Vagina (tissue), 2 donors: ENCODE measurements at places on chromosomes 13 and 19. TPM values are rescaled to one million over a fixed set of nuclear protein-coding genes. Genes with fewer than 3 reads are reported as not detected.

The C19orf85 gene
- not detected for total RNA-seq

DNA sequence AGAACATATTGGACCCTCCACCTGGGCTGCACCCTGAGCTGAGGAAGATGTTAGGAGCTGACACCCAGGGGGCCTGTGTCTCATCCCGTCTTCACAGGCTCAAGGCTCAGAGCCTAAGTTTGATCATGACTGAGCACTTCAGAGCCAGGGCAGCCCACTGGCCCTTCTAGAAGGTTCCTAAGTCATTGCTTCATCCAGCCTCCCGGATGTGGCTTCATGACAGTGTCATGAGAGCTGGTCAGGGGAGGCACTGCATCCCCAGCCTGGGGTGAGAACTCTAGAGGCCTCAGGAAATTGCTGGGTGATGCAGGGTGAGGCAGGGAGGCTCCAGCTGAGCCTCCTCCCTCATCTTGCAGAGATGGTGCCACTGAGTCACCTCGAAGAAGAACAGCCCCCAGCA lies 24.9 kb upstream of the PIK3R2 start:
- DNase-seq = no peak

DNA sequence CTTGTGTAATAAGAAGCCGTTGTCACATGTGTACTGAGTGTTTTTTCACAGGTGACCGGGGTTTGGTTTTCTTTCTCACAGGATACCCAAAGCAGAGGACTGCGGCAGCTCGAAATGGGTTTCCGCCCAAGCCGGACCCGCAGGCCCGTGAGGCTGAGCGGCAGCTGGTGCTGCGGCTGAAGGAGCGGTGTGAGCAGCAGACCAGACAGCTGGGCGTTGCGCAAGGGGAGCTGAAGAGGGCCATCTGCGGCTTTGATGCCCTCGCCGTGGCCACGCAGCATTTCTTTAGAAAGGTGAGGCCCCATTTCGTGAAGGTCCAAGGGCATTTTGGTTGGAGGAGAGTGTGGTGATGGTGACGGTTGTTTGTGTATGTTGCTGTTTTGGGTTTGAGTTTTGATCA lies 236.3 kb downstream of the SLC7A1 start:
- no peak for DNase-seq

- no peak for DNase-seq
These were observed 853.3 kb downstream of the GPC5 start for GRCh38 chr13:92251671-92252210.

The NKPD1 gene
- 14.0 TPM for total RNA-seq

DNA sequence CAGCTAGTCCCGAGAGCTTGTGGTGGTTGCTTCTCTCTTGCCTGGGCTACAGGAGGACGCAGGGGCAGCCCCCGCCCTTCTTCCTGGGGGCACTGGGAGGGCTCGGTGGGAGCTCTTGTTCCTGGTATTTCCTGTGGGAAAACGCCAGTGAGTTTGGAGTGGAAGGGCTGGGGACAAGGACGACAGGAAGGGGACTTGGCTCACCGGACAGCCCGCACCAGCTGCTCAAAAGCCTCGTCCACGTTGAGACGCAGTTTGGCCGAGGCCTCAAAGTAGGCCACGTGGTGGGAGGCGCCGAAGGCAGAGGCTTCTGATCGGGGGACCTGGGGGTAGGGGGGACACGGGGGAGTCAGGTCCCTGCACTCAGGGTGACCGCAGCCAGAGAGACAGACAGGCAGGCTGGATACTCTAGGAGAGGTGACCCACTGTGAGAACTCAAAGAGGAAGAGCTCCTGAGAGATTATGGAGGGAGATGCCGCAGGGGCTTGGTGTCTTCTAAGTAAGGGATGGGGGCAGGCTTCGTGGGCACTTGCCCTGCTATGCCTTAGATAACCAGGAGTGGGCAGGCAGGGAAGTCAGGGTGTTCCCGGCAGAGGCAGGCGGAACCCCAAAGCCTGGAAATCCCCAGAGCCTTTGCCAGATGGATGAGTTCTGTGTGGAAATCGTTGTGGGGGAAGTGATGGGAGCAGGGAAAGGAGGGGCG lies 4.3 kb downstream of the RRAS start:
- no peak for DNase-seq

- no peak for DNase-seq
These were observed 8.0 kb upstream of the GPC6 start for GRCh38 chr13:93218583-93218982.
